Fibroblast of skin of right biceps (primary cell): ENCODE measurements at places on chromosomes 6 and 20.

GRCh38 chr20:40807821-40808170, 118.8 kb upstream of the MAFB start:
- no peak for DNase-seq

DNA sequence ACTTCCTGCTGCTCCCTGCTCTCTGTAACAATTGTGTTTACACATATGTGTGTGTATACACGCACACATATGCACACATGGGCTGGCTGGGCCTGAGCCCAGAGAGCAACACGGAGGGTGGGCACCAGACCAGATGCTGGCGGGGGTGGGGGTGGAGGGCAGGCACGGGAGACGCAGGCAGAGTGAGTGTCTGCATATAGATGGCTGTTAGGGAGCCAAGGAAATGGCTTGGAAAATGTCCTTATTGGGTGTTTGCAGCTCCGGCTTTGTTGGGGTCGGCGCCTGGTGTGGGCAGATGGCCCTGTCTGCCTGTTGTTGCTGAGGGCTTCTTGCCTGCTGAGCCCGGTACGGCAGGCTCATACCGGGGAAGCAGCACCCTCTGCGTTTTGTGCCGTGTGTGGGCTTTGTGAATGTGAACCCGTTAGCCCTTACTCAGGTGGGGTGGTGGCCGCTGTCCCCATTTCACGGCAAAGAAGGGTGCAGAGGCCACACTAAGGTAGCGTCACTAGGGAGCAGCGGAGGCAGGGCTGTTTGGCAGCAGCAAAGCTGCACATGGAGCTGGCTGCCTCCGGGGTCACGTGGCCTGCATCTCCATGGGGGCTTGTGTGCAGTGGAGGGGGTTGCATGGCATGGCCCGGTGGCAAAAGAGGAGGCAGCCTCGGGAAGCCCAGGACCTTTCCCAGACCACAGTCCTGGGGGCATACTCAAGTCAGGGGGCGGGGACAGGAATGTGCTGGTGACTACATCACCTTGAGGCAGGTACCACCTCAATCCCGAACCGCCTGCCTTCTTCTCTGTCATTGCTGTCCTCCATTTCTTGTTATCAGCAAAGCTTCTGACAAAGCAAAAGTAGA, 47.4 kb upstream of the SRF start:
- DNase-seq: no peak

- DNase-seq: no peak
Measured at GRCh38 chr6:162290846-162291465, 436.6 kb downstream of the PRKN start.

DNA sequence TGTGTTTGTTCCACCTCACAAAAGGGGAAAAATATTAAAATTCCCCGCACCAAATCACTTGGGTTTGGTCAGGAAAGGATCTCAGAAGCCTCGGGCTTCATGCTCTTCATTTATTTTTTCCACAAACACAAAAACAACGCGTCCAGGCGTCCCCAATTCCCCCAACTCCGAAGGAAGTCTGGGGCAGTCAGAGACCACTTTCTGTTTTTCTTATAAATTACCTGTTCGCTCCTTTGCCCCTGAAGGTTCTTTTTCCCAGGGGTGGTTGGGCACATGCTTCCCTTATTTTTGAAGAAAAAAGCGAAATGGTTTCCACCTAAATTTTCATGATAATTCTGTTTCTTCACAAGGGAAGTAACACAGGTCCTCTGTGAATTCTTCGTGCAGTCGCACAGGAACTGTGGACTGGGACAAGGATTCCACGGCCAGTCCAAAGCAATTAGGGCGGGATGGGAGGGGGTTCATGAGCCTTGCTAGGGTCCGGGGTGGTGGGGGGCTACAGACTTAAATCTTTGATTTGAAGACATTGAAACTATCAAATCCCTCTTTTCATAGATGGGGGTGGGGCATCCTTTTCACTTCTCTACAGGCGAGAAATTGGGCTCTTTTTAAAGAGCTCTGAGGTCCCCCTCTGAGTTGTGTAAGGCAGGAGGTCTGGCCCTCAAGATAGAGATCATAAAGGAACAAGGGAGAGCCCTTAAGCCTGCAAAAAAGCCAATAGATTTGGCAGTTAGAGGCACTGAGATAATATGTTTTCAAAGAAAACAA, 30.5 kb upstream of the HFE start:
- DNase-seq: peak; percentile 46

DNA sequence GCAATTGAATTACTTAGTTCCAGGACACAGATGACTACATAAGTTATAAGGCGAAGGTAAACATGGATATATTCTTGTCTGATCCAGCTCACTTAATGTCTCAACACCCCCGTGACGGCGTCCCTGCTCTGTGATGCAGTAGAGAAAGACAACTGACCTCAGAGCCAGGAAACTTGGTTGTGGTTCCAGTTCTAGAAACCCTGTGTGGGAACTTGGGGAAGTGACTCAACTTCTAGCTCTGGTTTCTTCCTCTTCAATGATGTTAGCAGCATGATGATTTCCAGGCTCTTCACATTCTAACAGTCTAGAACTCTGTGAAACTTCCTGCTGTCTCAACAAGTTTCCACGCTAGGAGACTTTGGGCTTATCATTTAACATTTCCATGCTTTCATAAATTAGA, 18.4 kb downstream of the LAMA4 start:
- peak; percentile 62 for DNase-seq

DNA sequence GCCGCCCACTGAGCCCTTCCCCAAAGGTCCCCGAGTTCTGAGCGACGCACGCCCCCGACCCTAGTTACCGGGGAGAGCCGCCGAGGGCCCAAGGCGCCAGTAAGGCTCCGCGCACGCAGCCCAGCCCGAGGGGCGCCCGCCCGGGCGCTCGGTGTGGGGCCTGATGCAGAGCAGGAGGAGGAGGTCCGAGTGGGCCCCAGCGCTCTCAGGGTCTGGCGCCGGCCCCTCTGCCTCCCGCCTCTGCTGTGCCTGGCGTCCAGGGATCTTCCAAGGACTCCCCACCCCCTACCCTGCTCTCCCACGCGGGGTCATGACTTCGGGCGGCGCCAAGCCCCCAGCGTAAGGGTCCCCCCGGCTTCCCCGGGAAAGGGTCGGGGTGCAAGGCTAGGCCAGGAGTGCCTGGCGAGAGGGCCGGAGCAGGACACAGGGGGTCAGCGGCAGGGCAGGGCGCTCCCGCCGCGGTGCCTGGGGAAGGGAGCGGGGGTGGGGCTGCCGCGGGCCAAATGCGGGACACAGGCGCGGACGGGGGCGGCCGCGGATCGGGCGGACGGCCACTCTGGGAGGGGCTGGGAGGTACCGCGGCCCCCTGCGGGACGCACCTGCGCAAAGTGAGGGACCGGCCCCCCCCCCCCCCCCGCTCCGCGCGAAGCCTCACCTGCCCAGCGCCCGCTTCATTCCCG, 637 bp downstream of the ABHD12 start:
- peak; percentile 18 for DNase-seq

DNA sequence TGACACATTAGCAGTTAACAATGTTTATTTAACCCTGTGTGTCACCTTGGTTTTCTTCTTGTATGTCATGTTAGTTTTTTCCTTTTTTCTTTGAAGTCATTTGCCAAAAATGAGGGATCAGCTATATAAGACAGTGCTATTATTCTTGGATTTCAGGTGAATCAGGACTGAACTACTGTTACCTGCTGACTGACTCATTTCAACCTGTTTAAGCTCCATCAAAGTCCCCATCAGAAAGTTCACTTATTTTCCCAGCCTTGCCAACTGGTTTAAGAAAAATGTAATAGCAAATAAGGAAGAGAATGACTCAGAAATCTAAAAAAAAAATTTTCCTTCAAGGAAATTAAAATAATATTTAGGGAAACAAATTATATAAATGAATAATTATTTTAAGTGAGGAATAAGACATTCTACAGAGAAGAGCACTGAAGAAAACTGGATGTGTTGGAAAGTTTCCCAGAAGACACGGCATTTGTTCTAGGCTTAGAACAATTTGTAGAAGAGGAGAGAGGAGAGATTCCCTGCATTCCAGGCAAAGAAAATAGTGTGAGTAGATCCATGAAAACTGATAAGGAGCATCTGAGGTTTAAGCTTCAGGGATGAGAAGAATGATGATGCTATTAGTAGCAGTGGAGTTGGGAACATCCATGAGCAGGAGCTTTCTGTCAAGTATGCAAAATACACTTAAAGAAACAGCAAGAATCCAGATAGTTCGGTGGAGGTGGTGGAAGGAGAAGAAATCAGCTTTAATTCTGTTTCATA, 84.9 kb upstream of the SIM1 start:
- peak; percentile 84 for DNase-seq

DNA sequence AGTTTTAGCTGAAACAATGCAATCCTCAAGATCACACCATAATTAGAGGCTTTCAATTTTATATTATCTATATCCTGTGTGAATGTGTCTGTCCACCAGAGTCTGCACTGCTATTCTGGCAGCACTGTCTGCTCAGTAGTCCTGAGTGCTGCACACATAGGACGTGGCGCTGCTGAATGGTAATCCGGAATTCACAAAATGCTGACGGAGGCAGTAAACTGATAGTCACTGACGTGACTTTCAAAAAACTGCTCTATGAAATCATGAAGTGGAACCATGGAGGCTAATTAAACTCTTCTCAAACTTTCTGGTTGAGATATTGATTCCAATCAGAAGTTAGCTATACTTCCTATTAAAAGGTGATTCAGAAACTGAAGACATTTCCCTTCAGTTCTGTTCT, 190.8 kb upstream of the NOX3 start:
- no peak for DNase-seq
